Muscle of leg (tissue), 16 donors: ENCODE measurements at places on chromosomes 11 and 22. TPM values are rescaled to one million over a fixed set of nuclear protein-coding genes. Genes with fewer than 3 reads are reported as not detected.

KIF18A gene
- polyA plus RNA-seq = 4.2 TPM

DNA sequence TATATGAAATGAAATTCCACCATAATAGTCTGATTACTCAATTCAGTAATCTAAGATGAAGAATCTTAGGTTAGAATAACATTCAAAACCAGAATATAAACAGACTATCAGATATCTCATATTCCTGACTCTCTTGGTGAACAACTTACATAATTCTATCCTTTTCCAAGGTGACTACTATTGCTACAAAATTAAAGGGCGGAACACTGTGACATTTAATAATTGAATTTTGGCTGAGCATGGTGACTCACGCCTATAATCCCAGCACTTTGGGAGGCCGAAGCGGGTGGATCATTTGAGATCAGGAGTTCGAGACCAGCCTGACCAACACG is 34.4 kb downstream of the RDX start:
- DNase-seq = no peak

DNA sequence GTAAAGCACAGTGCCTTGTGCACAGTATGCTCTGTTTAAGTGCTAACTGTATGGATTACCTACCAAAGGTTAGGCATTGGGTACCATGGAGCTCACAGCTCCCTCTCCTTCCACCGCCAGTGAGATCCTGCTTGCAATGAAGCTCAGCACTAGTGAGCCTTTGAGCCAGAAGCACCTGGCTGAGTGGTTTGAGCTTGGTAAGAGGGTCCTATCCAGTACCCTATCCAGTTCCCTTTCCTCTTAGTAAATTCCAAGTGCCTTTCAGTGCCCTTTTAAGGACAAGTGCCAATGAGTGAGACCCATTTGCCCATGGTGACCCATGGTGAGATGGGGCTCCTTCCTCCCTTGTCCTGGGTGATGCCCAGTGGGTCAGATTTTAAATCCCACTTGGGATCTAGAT is 43.1 kb upstream of the NAV2 start:
- no peak for DNase-seq

UPK3A gene
- not detected for polyA plus RNA-seq

RIMBP3B gene
- not detected for polyA plus RNA-seq

TSGA10IP gene
- 0.15 TPM for polyA plus RNA-seq

DNA sequence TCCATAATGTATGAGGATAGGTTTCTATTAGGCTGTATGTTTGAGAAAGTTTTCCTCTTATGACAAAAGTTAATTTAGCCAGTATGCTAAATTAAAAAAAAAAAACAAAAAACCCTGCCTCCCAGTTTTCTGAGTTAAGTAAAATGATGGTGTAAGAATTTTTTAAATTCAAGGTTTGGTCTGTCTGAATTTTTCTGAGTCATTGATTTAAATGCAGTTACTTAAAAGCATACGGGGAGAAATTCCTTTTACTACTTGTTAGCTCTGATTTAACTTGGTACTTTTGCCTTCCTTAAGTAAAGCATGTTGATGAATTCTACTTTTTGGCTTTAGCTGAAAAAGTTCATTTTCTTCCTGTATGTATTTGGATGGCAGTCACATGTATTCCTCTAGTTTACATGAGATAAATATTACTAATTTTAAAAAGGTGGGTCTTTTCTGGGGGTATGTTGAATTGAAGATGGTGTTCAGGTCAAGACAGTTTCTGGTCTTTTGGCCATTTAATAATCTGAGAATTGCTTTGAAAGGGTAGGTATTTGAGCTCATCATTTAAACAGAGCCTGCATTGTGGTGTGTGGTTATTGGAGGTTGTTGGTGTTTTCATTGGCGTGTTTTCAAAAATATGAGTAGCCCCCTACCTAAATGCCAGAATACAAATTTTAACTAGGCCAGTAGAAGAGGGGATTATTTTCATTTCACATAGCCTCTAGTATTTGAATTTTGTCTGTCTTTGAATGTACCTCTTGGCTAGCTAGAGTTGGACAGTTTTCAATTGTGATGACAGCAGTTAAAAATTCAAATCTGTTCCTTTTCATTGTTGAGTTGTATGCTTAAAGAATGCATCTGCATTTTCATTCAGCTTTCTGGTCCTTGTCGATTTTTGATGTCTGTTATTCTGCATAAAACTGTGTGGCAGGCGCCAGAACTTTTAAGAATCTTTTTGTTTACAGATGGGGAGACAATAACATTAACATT is 64.7 kb downstream of the MTMR3 start:
- DNase-seq = peak; percentile 88

ESAM gene
- polyA plus RNA-seq = 52.2 TPM

- no peak for DNase-seq
These were observed 63.4 kb downstream of the MYO7A start for GRCh38 chr11:77191429-77191822.

DNA sequence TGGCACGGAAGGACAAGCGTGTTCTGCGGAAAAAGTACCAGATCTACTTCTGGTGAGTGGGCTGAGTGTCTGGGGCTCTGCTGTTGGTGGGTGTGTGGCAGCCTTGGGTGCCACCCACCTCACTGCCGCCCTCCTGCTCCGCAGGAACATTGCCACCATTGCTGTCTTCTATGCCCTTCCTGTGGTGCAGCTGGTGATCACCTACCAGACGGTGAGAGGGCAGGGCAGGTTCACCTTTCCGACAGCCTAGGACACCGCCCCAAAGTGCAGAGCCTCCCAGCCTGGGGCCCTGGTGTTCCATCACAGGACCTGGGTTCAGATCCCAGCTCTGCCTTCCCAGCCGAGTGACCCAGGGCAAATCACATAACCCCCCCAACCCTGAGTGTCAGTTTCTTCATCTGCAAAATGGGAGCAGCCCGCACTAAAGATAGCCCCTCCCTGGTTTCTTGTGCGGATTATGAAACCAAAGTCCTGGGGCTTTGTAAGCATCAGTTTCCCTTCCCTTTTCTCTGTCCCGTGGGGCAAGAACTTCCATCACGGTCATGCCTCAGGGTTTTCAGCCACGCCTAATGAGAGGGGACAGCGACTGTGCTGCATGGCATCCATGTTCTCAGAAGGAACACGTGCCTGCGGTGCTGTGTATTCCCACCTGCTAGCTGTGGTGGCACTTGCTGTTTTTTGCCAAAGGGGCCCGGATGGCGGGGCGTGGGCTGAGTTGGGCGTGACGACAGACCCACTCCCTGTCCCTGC is 9.8 kb upstream of the TAGLN start:
- DNase-seq = peak; percentile 72

DNA sequence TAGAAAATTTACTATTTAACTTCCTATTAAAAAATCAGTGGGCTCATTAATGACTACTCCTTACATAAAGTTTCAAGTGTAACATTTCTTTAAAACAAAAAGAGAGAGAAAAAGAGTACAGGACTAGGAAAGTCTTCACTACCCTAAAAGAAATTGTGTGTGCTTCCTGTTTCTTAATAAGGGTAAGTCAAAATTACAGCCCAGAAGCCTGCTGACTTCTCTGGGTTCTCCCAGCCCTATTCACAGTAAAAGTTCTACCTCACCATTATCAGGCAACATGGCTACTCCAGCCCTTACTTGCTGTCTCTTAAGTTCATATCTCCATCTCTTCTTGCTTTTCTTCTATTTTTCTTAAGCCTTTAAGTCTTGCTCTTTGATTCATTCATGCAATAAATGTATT is 20.3 kb upstream of the ZC3H12C start:
- DNase-seq = no peak

OVOL1 gene
- not detected for polyA plus RNA-seq

DNA sequence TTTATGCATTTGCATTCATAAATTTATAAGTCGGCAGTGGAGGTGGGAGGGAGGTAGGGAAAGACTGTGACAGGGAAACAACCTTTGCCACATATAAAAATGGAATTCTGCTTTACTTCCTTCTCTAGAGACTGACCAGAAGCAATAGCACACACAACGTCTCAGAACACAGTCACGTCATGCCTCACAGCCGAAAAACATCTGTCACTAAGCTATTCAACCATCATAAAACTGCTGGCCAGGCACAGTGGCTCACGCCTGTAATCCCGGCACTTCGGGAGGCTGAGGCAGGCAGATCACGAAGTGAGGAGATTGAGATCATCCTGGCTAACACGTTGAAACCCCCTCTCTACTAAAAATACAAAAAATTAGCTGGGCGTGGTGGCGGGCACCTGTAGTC is 101.0 kb upstream of the CHRM4 start:
- peak; percentile 65 for DNase-seq

- DNase-seq = peak; percentile 81
These were observed 87.1 kb downstream of the FAM76B start for GRCh38 chr11:95702526-95702925.

- no peak for DNase-seq
These were observed 22.9 kb downstream of the CDKN1C start for GRCh38 chr11:2862395-2863275.

- DNase-seq = no peak
These were observed 27.2 kb upstream of the TTC28 start for GRCh38 chr22:28706845-28707244.

DNA sequence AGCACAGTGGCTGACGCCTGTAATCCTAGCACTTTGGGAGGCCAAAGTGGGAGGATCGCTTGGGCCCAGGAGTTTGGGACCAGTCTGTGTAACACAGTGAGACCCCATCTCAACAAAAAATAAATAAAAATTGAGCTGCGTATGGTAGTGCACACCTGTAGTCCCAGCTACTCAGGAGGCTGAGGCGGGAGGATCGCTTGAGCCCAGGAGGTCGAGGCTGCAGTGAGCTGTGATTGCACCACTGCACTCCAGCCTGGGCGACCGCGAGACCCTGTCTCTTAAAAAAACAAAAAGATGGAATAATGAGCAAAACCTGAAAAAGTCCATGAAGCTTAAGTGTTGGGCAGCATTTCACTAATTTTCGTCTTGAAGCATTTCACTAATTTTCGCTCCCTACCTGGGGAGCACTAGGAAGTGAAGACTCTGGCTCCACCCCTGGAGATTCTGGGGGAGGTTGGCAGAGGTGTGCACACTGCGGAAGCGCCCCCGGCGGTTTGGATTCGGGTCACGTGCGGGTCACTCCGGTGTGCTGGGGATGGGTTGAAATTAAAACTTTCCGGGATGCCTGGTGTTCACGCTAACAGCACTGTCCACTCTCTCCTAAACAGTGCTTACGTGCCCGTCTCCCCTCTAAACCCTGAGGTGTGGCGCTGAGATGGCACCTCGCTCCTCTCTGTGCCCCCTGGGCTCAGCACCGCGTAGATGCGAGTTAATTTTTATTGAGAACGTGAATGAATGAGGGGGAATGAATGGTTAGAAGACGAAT is 906 bp upstream of the NAA40 start:
- DNase-seq = no peak

GRCh38 chr22:45455621-45456020 is 42.1 kb downstream of the RIBC2 start:
- no peak for DNase-seq

GRCh38 chr11:111408789-111409727 is 30.0 kb upstream of the POU2AF1 start:
- no peak for DNase-seq

LBHD1 gene
- polyA plus RNA-seq = 6.2 TPM
